ENCODE measurements at places on chromosomes 4 and X.
A peak's percentile ranks its signal among the peaks of the same experiment; 100 is the strongest.

- no peak for DNase-seq
Measured at GRCh38 chr4:8143392-8144140, 15.0 kb downstream of the ABLIM2 start.

- no peak for DNase-seq
Measured at GRCh38 chrX:7240929-7241328, 93.0 kb upstream of the PUDP start.

GRCh38 chr4:140156529-140157171 is 2.7 kb upstream of the MAML3 start:
- peak; percentile 28 for DNase-seq

GRCh38 chrX:70336767-70337166 is 46.9 kb downstream of the KIF4A start:
- DNase-seq, result no peak

Data from inflammatory macrophage treated with lipopolysaccharide for 1 hour (primary cell).